ENCODE measurements at places on chromosomes 4 and X.
A peak's percentile ranks its signal among the peaks of the same experiment; 100 is the strongest.

GRCh38 chr4:169774466-169775445 is 17.0 kb upstream of the HPF1 start:
- DNase-seq, result peak; percentile 36

GRCh38 chr4:4388836-4389575 is 2.1 kb downstream of the NSG1 start:
- DNase-seq, result no peak

DNA sequence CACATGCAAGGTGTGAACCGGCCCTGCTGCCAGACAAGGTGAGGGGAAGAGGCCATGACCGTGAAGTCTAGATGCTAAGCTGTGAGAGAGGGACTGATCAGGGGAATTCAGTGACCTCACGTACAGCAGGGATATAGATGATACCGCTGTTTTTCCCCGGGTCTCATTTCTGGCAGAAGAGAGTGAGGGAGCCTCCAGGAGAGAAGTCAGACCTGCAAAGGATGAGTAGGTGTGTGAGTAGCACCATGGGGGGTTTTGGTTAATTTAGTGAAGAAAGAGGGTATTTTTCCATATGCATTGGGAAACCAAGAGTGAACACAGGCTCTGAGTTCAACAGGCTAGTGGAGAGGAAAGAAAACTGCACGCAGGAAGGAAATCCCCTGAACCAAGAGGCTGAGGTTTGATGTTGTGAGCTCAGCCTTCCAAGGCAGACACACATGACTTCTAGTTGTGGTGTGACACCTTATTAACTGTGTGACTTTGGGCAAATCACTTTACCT is 127.6 kb upstream of the GATB start:
- DNase-seq, result no peak

- DNase-seq, result no peak
Measured at GRCh38 chr4:10496200-10496599, 39.0 kb upstream of the ZNF518B start.

DNA sequence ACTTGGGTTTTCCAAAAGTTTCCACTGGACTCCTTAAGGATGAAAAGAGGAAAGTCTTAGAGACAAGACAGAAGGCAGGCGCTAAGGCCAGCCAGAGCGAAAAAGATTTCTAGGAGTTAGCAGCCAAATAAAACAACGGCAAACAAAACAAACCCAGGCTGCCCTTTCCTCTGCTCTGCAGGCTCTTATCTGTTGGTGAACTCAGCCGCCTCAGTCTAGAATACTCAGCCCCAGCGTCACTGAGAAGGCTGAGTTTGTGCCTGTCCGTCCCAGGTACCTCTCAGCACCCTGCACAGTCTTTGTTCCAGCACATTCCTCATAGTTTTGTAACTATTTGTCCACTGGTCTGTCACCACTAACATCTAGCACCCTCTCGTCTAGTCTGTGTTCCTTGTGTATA is 75.6 kb upstream of the FAM9C start:
- no peak for DNase-seq

GRCh38 chr4:94827481-94828110 is 69.8 kb downstream of the BMPR1B start:
- no peak for DNase-seq

GRCh38 chr4:1983053-1983845 is 25.5 kb downstream of the NELFA start:
- DNase-seq, result no peak

GRCh38 chrX:71228063-71228642 is 5.1 kb downstream of the GJB1 start:
- no peak for DNase-seq

- no peak for DNase-seq
Measured at GRCh38 chr4:3745886-3746656, 20.1 kb upstream of the ADRA2C start.

GRCh38 chr4:40327340-40327739 is 7.8 kb upstream of the CHRNA9 start:
- no peak for DNase-seq

DNA sequence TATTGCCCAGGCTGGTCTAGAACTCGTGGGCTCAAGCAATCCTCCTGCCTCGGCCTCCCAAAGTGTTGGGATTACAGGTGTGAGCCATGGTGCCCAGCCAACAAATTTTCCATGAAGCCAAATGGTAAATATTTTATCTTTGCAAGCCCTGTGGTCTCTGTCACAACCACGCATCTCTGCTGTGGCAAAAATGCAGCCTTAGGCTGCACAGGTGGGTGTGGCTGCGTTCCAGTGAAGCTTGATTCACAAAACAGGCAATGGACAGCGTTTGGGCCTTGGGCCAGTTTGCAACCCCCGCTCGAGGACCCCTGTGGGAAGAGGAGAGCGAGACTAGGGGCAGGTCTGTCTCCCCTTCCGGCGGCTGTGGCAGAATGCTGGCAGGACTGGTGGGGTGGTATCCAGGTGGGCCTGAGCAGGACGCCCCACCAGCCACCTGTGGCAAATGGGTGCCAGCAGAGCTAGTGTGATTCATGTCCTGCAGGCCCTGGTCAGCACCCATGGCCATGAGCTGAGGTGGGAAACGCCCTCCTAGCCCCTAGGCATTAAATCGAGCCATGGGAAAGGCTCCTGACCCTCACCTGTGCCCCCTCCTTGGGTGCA is 19.7 kb downstream of the HTRA3 start:
- no peak for DNase-seq

DNA sequence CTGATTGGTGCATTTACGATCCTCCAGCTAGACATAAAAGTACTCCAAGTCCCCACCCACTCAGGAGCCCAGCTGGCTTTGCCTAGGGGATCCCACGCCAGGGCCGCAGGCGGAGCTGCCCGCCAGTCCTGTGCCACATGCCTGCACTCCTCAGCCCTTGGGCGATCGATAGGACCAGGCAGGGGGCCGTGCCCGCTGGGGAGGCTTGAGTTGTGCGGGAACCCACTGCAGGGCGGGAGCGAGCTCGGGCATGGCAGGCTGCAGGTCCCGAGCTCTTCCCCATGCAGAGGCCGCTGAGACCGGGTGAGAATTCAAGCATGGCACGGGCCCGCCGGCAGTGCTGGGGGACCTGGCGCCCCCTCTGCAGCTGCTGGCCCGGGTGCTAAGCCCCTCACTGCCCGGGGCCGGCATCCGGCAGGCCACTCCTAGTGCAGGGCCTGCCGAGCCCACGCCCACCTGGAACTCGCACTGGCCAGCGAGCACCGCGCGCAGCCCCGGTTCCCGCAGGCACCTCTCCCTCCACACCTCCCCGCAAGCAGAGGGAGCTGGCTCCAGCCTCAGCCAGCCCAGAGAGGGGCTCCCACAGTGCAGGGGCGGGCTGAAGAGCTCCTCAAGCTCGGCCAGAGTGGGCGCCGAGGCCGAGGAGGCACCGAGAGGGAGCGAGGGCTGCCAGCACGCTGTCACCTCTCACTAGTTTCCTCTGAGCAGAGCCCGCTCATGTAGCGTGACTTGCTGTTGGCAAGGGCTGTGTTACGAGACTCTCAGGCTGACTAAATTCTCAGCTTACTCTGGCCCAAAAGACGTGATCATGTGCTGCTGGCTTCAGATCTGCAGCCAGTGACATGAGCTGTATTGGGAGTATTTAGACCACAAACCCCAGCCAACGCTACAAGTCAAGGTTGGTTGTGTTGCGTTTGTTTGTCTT is 87.5 kb downstream of the TRAPPC11 start:
- no peak for DNase-seq

GRCh38 chr4:160562661-160563060 is 1459.8 kb downstream of the RAPGEF2 start:
- no peak for DNase-seq

DNA sequence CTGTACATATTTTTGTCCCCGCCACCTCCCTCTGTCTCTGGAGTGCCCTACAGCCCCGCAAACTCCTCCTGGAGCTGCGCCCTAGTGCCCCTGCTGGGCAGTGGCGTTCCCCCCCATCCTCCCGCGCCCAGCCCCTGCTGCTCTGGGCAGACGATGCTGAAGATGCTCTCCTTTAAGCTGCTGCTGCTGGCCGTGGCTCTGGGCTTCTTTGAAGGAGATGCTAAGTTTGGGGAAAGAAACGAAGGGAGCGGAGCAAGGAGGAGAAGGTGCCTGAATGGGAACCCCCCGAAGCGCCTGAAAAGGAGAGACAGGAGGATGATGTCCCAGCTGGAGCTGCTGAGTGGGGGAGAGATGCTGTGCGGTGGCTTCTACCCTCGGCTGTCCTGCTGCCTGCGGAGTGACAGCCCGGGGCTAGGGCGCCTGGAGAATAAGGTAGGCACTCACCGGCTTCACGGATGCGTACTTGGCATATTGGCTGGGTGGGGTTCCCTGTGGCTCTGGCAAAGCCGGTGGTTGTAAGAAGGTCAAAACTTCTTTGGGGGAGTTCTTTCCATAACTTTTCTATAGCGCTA is 653 bp downstream of the HHIP start:
- DNase-seq, result no peak

DNA sequence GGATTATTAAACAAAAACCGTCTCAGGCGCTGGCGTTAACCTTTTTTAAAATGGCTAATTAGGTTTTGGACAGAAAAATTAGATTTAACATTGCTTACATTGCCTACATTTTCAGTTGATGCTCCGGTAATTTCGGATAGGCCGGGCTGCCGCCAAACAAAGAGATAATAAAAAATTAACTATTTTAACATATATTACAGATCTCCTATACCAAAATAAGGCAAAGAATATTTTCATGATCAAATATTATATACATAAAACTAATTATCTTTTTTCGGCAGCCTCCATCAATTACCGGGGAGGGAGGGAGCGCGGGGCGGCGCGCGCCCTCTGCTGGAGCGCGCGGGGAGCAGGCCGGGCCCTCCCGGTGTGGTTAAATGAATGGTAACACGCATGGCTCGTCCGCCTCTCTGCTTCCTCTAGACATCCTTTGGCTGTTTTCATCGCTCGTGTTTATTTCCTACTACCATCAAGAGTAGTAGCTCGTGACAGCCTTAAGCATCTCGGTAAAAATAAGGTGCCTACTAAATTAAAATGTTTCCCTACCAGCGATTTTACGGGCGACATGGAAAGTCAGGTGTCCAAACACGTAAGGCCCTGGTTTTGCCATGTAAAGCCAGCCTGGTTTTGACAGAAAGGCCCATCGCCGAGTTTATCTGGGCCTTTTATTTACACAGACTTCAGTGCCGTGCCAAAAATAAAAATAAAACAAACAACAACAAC is 52.4 kb upstream of the TMEM33 start:
- DNase-seq, result peak; percentile 63

GRCh38 chr4:177107288-177107921 is 202.3 kb upstream of the NEIL3 start:
- DNase-seq, result no peak

DNA sequence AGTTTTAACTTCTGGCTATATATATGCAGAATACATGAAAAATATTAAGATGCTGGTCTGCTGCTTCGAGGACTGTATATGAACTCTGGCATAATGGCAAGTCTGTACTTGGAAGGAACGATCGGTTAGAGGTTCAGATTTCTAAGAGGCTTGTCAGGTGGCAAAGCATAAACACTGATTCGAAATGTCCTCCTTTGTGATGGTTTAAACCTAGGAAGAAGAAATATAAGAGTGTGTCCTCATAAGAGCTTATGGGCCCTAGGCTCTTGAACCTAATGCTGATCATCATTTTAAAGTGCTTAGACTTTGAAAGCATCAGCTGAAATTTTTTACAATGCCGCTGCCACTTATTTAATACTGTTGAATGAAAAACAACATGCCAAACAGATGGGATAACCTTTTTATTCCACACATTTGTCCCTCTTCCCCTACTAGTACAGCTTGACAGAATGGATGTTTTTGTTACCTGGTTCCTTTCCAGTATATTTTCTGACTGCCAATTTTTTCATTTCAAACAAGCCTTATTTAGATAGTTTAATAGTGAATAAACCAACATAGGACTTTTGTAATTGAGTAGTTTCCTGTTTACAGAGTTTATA is 8.8 kb downstream of the SPRY1 start:
- DNase-seq, result no peak

- DNase-seq, result no peak
Measured at GRCh38 chrX:137067147-137067546, 33.4 kb upstream of the GPR101 start.

DNA sequence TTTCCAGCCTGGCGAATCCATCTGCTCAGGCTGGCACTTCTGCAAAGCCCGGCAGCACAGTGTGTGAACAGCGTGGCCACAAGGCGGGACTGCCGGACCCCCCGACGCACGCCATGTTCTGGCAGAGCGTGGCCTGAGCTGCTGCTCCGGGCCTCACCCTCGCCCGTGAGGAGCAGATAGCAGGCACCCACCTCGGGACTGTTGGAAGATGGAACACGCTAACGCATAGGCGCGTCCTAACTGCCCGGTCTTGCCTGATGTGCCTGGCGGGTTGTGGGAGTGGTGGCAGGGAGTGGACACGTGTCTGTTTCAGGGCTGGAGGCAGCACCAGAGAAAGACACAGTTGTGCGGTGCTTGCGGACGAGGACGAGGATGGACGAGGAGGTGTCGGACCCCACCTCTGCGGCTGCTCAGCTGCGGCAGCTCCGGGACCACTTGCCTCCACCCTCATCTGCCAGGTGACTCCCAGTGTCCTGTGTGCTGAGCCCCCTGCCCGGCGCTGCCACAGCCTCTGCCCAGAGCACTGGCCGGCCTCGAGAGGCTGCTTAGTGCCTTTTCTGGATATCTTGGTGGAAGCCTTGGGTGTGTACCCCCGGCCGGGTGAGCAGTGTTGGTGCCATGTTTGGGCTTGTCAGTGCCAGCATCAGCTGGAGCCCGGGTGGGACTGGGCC is 28.2 kb downstream of the UVSSA start:
- DNase-seq, result no peak
